ENCODE measurements at places on chromosomes 2 and 18.

GRCh38 chr18:79385708-79386341 lies 9.9 kb upstream of the NFATC1 start:
- DNase-seq: no peak

DNA sequence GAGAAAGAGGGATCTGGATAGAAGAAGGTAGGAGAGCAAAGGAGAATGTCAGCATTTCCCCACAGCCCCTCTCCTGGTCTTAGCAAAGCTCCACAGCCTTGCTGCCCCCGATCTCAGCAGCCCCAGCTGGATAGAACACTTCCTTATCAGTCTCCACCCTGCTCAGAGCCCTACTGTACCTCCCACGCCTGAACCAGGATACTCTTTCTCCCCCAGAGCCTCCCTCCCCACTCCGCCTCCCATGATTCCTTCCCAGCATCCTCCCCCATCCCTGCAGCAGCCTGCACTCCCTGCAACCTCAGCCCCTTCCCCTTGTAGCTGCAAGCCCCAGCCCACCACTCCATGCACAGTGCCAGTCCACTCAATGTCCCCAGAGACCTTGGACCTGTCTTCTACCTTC lies 25.8 kb downstream of the PLB1 start:
- DNase-seq: no peak

DNA sequence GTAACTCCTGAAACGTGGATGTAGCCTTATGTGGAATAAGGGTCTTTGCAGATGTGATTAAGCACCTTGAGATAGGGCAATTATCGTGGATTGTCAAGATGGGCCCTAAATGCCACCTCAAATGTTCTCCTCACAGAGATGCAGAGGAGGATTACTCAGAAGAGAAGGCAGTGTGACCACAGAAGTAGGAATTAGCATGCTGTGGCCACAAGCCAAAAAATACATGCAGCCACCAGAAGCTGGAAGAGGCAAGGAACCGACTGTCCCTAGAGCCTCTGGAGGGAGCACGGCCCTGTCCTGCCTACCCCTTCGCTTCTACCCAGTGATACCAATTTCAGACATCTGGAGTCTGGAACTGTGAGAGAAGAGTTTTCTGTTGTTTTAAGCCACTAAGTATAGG lies 47.3 kb upstream of the MGAT5 start:
- no peak for DNase-seq

DNA sequence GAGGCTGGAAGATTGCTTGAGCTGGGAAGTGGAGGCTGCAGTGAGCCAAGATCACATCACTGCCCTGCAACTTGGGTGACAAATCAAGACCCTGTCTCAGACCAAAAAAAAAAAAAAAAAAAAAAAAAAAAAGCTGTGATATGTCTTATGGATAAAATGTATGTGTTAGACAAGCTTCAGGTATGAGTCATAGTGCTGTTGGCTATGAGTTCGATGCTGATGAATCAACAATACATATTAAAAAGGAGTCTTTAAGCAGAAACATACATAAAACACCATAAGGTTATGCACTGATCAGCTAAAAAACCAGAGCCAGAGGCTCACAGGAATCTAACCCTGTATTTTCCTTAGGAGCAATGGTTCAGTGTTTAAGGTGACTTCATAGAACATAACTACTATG lies 332.3 kb downstream of the NCKAP5 start:
- DNase-seq: no peak

GRCh38 chr2:16656784-16657391 lies 8.7 kb downstream of the CYRIA start:
- no peak for DNase-seq

GRCh38 chr2:187617120-187617519 lies 62.9 kb upstream of the TFPI start:
- DNase-seq: no peak

DNA sequence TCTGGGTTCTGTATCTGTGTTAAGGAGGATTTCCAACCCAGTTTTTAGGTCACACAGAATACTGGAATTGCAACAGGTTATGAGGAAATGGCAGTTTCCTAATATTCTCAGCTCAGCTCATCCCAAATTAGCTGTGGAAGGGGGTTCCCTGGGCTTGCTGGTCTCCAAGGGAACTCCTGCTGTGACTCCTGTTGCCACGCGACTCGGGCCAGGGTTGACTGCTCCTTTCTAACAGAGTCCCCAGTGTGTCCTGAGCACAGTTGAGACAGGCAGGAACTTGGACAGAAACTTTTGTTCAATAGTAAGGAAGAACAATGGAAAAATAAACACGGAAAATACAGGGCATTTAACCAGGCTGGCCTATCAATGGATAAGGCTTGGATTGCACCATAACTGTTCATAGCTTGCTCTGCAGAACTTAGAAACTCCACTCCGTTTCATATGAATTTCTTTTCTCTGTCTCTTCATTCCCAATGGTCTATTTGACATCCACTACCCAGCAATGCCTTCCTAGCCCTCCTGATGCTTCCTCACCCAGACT lies 3.8 kb upstream of the ROCK2 start:
- no peak for DNase-seq
